ENCODE measurements at places on chromosomes 13 and 19. TPM values are rescaled to one million over a fixed set of nuclear protein-coding genes. Genes with fewer than 3 reads are reported as not detected.

The IPO5 gene
- 69.2 TPM for total RNA-seq

The KLF1 gene
- total RNA-seq = not detected

The CEBPA gene
- total RNA-seq = 19.8 TPM

The LHB gene
- not detected for total RNA-seq

Measured in mononuclear cell (primary cell).